ENCODE measurements at places on chromosomes 4 and X. TPM values are rescaled to one million over a fixed set of nuclear protein-coding genes. Genes with fewer than 3 reads are reported as not detected.

The CXCL10 gene
- not detected for total RNA-seq

The CXCL3 gene
- total RNA-seq = 0.20 TPM

The GIMD1 gene
- total RNA-seq = not detected

The CT83 gene
- total RNA-seq = not detected

The GC gene
- total RNA-seq = not detected

The ZFP42 gene
- 0.51 TPM for total RNA-seq

The TSC22D3 gene
- 199 TPM for total RNA-seq

The ZXDA gene
- total RNA-seq = not detected

The TBC1D8B gene
- 19.8 TPM for total RNA-seq

The EDA gene
- total RNA-seq = 0.65 TPM

The ZCCHC18 gene
- total RNA-seq = 6.8 TPM

The MTM1 gene
- 11.0 TPM for total RNA-seq

The TBC1D9 gene
- total RNA-seq = 46.5 TPM

The UGT8 gene
- total RNA-seq = not detected

The LRAT gene
- total RNA-seq = not detected

The HTN1 gene
- not detected for total RNA-seq

The GLUD2 gene
- 0.42 TPM for total RNA-seq

The GPRASP3 gene
- 2.5 TPM for total RNA-seq

The BCORL1 gene
- 20.0 TPM for total RNA-seq

The SPANXN3 gene
- not detected for total RNA-seq

The SH2D1A gene
- not detected for total RNA-seq

The SYNPO2 gene
- 12.3 TPM for total RNA-seq

The DUSP9 gene
- total RNA-seq = 0.77 TPM
